Ecto neural progenitor cell (in vitro differentiated cells): ENCODE measurements at places on chromosomes 4 and X.

GRCh38 chr4:60726779-60727178 is 473.3 kb upstream of the ADGRL3 start:
- no peak for DNase-seq

DNA sequence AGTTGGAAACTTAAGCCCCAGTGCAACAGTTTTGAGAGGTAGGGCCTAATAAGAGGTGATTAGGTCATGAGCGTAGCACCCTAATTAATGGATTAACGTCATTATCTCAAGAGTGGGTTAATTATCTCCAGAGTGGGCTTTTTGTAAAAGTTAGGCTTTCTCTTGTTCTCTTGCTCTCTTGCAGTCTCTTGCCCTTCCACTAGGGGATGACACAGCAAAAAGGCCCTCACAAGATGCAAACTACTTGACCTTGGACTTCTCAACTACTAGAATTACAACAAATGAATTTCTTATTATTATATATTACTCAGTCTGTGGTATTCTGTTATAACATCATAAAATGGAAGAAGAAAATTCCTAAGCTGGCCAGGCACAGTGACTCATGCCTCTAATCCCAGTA is 22.1 kb upstream of the NDST3 start:
- no peak for DNase-seq

GRCh38 chr4:22869235-22869634 is 176.5 kb downstream of the GBA3 start:
- no peak for DNase-seq

DNA sequence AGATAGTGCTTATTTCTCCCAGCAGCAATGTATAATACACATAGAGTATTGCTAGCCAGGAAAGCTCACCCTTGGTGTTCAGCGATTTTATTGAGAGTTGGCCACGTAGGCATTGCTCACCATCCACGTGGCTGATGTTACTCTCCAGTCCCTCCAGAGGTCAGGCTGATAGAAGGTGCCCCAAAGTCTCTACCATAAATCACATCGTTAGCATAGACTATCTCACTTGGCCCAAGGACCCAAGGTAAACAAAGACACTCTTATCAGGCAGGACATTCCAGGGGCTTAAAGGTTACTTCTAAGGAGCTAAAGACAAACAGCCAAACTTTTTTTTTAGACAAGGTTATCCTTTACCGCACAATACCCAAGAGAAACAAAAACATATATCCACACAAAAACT is 30.3 kb upstream of the RGN start:
- DNase-seq, result no peak

DNA sequence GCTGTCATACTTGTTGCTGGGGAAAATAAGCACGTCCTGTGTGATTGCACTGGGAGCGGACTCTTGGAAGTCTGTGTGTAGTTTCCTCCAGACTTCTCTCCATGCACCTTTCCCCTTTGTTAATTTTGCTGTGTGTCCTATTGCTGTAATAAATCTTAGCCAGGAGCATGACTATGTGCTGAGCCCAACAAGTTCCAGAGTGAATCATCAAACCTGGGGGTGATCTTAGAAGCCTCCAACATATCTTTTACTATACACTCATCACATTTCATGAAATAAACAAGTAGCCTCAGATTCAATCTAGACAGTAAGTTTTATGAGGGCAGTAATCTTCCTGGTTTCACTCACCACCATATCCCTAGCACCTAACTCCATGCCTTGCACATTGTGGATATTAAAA is 43.3 kb upstream of the FGF13 start:
- DNase-seq, result no peak
